ENCODE measurements at places on chromosomes 4 and X.

- no peak for DNase-seq
Measured at GRCh38 chr4:138307319-138307718, 65.2 kb upstream of the SLC7A11 start.

- DNase-seq, result no peak
Measured at GRCh38 chr4:101306225-101306624, 41.1 kb downstream of the PPP3CA start.

- no peak for DNase-seq
Measured at GRCh38 chr4:111991163-111991562, 154.1 kb upstream of the FAM241A start.

DNA sequence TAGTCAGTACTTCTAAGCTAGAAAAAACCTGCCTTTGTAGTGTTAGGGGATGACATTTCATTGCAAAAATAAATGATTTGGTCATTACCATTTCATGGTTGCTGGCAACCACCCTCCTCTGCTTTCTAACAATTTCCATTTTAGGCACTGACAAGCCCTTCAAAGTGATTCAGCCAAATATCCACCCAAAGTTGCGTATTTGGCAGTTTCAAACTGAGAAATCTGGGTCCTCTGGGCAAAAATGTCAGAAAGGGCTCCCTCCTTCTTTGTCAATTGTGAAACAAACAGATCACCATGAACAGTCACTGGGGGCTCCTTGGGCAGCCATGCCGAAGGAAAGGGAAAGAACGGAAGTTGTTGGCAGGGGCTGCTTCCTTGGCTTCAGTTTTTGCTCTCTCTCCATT is 33.0 kb downstream of the PLAC1 start:
- no peak for DNase-seq

DNA sequence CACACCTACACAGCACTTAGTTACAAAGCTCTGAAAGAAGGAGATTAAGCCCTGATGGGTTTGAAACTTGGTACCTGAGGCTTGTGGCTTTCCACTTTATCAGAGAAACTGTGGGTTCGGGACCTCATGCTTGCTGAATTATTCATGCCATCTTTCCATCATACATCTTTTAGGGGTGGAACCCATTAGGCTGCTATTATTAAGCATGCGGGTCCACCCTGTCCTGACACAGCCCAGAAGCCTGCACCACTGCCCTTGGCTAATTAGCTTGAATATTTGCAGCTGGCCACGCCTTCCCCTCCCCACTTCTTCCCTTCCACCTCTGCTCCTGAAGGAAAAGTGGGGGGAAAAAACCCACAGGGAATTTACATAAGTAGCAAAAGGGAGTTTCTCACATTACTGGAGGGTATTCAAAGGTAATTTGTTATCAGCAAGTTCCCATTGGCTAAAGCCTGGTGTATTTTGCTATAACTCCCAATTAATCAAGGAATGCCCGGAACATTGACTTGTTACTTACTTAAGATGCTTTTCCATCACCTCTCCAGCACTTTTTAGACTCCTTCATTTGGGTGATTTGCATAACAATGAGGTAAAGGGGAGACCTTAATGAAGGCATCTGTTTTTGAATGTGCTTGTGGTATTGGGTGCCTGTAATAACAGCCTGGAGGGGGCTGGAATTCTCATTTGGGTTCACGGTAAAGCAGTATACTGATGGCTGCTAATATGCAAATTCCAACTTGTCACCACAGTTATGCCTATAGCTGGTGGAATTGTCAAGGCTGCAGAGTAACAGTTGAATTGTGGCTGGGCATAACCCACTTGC is 231.7 kb upstream of the GATB start:
- no peak for DNase-seq

DNA sequence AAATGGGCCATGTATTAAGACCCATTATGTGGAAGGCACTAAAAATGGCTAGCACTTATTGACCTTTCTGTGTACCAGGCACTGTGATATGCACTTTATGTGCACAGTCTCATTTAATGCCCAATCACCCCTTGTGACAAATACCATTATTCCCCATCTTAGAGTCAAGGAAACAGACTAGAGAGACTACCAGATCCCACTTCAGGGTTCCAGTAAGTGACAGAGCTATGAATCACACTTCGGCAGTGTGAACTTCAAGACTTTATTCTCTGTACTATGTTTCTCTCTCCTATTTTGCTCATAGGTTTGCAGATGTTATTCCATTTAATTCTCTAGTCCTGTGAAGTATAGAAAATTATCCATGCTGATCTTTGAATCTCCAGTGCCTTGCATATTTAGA is 107.0 kb downstream of the NFKB1 start:
- no peak for DNase-seq

- DNase-seq, result peak; percentile 58
Measured at GRCh38 chrX:154325541-154325940, 29.9 kb downstream of the TKTL1 start.

DNA sequence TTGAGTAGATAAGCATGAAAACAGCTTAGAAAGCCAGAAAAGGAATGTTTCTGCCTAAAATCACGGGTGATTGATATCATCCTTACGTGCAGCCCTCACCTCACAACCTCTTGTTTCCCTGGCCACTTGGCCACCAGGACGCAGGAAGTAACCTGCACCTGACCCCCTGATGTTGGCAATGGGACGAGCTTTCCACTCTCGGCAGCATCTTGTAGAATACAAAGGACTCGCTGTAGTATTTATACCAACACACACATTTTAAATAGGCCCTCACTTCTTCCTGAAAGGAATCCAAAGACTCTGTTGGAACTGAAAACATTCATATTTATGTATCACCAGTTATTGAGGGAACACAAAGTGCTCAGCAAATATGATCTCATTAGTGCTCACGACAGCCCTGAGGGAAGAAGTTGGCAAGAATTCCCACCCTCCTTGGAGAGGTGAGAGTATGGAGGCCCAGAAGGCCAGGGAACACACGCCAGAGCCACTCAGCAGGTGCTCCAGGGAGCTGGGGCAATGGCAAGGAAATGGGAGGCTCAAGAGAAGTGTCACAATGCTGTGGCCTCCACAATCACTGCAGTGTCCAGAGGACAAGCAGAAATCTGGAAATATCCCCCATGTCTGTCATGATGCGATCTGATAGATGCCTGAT is 103.3 kb upstream of the KIT start:
- DNase-seq, result no peak

DNA sequence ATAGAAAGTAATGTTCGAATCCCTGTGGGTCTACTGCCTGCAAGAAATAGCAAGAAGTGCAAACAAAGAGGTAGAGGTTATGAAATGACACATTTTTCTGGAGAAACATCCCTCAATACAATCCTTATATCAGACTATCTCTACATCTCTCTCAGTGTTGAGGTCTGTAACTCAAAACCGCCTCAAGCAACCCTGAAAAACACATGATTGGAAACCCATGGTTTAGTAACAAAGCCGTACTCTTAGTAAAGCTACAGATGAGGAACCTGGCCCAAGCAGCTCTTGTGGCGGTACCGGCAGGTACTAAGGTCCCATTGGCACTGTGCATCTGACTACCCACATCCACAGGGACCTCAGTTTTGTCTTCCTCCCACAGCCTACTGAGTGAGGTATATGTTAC is 53.9 kb downstream of the IRF2 start:
- DNase-seq, result no peak

DNA sequence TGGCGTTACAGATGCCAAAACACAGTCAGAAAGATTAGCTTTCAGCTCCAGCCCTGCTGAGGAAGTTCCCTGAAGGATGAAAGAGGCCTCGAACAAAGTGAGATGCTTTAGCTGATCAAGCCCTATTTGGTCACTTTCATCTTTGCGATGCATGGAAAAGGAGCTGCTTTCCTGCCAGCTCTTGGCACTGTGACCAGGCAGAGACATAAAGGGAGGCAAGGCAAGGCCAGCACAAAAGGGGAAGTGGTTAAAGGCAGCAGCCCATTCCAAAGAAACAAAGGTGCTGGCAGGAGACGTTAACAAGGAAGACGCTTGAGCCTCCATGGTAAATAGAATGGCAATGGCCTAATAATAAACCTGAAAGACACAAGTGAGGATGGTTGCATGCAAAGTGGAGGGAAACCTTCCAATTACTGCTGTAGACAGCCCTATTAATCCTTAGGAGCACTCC is 617.1 kb upstream of the INTU start:
- DNase-seq, result no peak
